ENCODE measurements at places on chromosomes 1 and 21. TPM values are rescaled to one million over a fixed set of nuclear protein-coding genes. Genes with fewer than 3 reads are reported as not detected.

PAX7 gene
- total RNA-seq, result not detected

CFAP141 gene
- not detected for total RNA-seq

FCRL6 gene
- not detected for total RNA-seq

PPFIA4 gene
- total RNA-seq, result 0.11 TPM

EDARADD gene
- under 0.01 TPM for total RNA-seq

CRP gene
- total RNA-seq, result not detected

PADI3 gene
- not detected for total RNA-seq

UBXN10 gene
- total RNA-seq, result not detected

KLHL12 gene
- 27.1 TPM for total RNA-seq

CCDC185 gene
- not detected for total RNA-seq

MYOM3 gene
- not detected for total RNA-seq

TNFRSF1B gene
- total RNA-seq, result 23.7 TPM

GJB3 gene
- under 0.01 TPM for total RNA-seq

LCE1B gene
- not detected for total RNA-seq

PLD5 gene
- total RNA-seq, result not detected

IL12RB2 gene
- total RNA-seq, result 0.11 TPM
